ENCODE measurements at places on chromosomes 1 and 21.

DNA sequence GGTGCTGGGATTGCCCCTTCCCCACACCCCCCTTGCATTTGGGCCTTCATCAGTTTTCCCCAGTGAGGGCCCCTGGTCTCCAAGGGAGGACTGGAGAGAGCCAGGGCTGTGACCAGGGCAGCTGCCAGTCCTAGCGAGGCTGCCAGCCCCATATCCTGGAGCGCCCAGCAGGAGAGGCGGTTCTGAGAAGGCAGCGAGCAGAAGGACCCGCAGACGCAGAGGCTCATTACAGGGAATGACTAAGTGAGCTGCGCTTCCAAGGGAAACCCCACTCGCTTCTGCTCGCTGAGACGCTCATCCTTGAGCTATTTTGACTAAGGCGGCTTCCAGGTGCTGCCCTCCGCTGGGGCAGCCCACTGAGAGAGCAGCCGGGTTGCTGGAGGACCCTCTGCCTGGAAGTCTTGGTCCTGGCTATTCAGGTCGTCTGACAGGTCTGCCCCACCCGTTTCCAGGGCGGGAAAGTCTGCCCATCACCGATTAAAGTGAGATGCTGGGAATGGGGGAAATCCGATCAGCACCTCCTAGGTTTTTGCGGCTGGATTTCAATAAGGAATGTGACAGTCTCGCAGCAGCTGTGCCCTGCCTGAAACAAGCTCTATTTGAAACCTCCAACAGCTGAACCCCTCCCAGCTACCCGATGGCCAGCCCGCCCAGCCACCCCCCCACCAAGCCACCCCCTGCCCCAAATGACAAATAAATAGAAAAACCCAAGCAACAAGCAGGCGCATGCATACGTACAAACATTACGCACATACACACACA, 2.8 kb downstream of the KCNN3 start:
- no peak for DNase-seq

GRCh38 chr1:218408942-218409341, 63.8 kb downstream of the TGFB2 start:
- no peak for DNase-seq

GRCh38 chr1:182716740-182717720, 32.6 kb upstream of the RGS8 start:
- DNase-seq = no peak

- no peak for DNase-seq
These were observed 61.8 kb upstream of the TTLL7 start for GRCh38 chr1:84060781-84061180.

- no peak for DNase-seq
These were observed 70.4 kb upstream of the TTLL7 start for GRCh38 chr1:84069236-84069845.

GRCh38 chr1:69862906-69863305, 295.2 kb downstream of the LRRC7 start:
- DNase-seq = no peak

DNA sequence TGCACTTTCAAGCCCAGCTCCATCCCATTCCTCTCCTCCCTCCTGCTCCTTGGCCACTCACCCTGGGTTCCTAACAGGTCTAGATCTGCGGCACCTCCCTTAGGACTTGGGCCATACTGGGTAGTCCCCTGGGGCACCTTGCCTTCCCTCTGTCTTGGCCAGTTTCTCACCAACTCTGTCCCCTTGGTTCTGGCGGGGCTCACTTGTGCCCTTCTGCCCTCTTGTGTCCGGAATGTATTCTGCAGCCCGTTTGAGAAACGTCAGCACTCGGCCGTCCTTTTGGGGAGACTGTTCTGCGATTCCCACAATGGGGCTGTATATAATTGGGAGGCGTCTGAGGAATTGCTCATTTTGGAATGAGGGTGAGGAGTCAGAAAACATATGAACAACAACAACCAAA, 162.4 kb downstream of the ZSCAN20 start:
- no peak for DNase-seq

GRCh38 chr1:24898152-24898908, 31.7 kb downstream of the RUNX3 start:
- no peak for DNase-seq

DNA sequence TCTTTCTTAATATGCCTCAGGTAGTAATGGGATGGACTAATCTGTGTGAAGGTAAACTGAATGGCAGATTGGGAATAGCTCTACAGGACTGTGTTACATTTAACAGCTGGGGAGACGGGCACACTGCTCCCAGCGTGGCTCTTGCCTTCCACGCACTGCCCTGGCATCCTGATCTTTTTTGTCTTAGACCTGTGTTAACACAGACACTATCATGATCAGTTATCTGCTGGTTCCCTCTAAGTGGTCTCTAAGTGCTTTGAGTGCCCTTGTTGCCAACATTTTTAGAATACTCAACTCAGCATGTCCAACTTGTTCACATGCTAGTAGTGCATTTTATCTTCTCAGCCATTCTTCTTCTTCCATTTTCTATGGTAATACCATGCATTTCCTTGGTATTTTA, 208.1 kb downstream of the RYR2 start:
- no peak for DNase-seq

- no peak for DNase-seq
These were observed 18.0 kb upstream of the VSIG8 start for GRCh38 chr1:159880430-159880829.

- no peak for DNase-seq
These were observed 4.6 kb upstream of the SLC6A9 start for GRCh38 chr1:44035726-44036408.

DNA sequence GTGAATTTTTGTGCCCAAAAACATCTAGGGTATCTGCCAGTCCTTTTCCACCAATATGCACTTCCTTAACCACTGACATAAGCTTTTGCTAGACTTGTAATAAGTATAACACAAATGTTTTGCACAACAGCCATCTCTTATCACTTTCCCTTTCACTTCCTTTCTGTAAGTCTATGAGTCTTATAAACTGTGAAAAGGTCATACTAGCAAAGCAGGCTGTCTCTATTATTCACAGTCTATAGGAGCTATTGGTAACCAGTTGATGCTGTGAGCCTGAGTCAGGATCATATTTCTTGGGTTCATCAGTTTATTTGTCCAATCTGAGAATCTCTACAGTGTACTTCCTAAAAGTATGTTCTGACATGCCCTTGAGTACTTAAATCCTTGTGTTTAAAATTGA, 172.6 kb downstream of the CHRM3 start:
- DNase-seq = no peak

DNA sequence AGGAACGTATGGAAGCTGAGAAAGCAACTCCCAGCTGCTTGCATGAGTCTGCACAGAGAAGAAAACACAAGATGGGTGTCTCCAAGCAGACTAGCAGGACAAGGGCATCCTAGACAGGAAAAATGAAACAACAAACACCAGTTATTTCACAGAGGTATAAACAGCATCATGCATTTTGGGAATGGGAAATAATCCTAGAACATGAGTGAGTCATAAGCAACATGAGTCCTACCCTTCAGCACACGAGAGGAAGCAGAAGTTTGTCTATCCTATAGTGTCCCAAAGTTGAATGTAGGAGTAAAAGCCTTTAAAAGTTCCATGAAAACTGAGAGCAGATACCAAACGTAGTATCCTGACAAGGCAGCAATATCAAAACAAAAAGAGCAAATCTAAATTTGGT, 11.3 kb upstream of the FRRS1 start:
- DNase-seq = no peak

DNA sequence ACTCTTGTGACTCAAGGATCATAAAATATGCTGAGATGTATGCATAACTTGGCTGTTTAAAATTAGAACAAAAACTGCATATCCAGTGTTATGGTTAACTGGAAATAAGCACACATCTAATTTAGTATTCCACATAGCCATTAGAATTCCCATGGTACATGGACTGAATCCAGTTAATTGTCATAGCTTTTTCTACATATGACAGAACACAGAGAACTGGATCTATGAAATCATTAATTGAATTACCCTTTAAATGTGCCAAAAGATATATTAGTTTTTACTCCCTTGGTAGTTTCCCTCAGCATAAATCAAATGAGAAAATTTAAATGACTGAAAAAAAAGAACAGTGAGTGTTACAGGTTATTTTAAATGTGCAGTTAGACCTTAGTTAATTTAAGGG, 395.9 kb downstream of the NCAM2 start:
- no peak for DNase-seq

DNA sequence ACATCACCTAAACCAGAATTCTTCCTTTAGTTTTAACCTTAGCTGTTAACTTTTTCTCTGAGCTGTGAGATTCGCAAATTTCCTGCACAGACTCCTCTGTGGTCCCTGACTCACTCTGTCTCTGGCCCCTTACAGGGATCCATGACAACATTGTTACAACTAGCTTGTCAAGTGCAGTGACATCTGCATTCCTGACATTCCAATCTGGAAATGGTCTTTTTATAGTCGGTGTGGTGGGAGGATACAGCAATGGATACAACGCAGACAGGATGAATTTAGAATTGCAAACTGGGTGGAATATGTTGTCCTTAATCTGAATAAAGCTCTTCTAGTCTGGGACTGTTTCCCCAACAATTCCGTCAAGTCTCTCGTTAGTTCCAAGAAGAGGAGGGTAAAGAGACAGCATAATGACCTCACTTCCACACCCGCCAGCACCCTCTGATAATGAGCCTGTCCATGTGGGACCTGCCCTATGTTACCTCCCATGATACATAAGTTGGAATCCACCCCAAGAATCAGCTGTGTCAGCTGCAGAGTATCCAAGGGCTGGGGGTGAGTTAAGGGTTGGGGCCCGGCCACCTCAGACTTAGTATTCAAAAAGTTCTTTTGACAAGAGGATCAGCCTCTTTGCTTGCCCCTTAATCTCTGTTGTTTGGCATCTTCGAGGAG, 49.4 kb downstream of the ILDR2 start:
- DNase-seq = peak; percentile 41

- no peak for DNase-seq
These were observed 20.9 kb upstream of the TMEM222 start for GRCh38 chr1:27301052-27301422.

- DNase-seq = no peak
These were observed 220.7 kb upstream of the HOOK1 start for GRCh38 chr1:59593798-59594790.

DNA sequence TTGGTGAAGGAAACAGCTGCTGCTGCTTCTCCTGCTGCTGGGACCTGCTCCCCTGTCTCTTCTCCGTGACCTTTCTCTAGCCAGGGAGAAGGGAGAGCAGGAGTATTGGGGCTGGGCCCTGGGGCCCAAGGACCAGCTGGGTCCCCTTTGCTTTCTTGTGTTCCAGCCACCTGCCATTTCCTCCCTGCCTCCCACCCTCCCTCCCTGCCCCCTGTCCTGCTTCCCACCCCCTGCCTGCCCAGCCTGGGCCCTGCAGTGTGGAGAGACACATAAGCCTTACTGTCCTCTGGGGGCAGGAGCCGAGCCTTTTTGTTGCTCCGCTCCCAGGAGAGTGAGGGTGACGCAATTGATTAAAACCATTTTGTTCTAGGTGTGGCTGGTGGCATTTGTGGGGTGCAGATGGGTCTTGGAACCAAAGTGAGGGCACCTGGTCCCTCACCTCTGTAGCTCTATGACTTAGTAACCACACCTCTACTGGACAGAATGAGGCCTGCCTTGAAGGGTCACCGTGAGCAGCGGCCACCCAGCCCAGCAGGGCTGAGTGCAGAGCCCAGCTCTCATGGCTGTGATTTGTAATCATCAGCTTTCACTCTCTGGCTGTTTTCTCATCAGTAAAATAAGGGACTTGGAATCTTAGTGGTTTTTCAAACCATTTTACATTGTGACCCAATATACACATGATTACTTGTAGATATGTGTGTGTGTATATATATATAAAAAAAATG, 13.9 kb upstream of the TMEM222 start:
- DNase-seq = no peak

GRCh38 chr1:86472767-86473166, 4.0 kb downstream of the CLCA1 start:
- DNase-seq = no peak

DNA sequence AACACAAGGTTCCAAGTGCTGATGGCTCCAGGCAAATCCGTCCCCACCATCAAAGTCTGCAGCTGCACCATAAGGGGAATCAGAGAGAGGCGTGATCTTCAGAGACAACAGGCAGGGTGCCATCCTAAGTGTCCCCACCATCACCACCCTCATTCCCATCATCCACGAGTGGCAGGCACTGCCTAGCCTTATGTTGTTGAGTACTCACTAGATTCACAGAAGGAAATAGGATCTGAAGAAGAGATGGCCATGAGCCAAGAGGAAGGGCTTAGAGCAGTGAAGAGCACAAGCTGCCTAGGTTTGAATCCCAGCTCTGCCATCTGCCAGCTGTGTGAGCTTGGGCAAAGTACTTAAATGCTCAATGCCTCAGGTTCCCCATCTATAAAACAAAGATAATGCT, 207.3 kb upstream of the CSF3R start:
- DNase-seq = no peak

DNA sequence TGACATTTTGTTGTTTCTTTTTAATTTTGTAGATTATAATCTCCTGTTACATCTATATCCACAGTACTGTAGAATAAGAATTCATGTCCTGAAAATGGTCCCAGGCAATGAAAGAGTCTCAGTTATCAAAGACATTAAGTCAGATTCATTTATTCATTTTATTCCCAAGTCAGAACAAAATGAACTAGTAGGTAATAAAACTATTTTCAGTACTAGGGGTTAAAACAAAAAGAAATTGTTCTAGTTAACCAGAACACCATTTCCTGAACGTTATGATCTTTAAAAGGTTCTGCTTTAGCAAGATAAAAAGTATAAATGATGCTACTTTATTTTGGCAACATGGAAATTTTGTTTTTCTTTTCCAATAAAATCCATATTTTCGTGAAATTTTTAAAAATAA, 6.8 kb upstream of the DYNLT5 start:
- DNase-seq = no peak

GRCh38 chr21:35508139-35508888, 459.2 kb upstream of the RUNX1 start:
- no peak for DNase-seq

- DNase-seq = no peak
These were observed 40.7 kb downstream of the ZNF281 start for GRCh38 chr1:200369131-200369530.

DNA sequence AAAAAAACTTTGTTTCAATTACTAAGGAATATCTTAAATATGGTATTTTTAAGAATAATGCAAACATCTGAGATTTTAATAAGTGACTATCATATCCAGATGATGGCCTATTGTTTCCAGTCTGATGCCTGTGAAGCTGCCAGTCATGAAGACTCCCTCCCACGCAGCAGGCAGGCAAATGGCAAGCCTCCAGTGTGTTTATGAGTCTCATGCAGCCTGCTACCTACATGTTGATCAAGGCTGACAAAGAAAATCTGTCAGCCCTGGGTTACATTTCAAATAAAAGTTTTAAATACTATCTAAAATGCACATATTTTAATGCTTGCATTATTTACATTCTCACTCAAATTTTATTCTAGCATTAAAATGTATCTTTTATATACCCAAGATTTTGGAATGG, 137.6 kb upstream of the RNPC3 start:
- no peak for DNase-seq

DNA sequence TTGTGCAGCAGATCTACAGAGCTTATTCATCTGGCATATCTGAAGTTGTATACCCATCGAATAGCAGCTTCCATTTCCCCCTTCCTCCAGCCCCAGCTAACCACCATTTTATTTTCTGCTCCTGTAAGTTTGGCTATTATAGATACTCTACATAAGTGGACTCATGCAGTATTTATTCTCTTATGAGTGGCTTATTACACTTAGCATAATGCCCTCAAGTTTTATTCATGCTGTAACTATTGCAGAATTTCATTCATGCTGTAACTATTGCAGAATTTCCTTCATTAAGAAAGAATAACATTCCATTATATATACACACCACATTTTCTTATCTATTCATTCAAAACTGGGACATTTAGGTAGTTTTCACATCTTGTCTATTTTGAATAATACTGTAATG, 30.5 kb upstream of the IFI16 start:
- no peak for DNase-seq

GRCh38 chr1:22319608-22320007, 132.0 kb upstream of the ZBTB40 start:
- DNase-seq = no peak

- DNase-seq = no peak
These were observed 3.4 kb upstream of the FTCD start for GRCh38 chr21:46158666-46159300.

All from GM04503 (cell line).